ENCODE measurements at places on chromosomes 3 and 15.

DNA sequence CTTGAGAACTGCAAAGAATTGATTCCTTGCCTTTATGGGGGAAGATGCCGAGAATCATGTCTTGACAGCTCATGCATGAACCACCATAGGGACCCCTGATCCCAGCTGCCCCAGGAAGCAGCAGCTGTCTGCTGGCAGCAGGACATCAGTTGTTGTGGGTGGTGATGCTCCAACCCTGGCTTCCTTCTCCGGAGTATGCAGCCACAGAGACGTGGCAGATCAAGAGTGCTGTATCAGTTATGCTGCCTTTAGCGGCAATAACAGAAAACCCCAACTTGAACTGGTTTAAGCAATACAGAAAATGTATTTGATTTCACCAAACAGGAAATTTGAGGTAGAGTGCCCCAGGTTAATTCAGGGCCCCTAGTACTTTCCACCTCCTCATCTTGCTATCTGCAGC, 92.2 kb upstream of the TNFAIP8L3 start:
- no peak for DNase-seq

GRCh38 chr3:135500034-135500433, 465.5 kb upstream of the PPP2R3A start:
- no peak for DNase-seq

GRCh38 chr3:154743418-154743817, 313.4 kb upstream of the GPR149 start:
- DNase-seq, result no peak

DNA sequence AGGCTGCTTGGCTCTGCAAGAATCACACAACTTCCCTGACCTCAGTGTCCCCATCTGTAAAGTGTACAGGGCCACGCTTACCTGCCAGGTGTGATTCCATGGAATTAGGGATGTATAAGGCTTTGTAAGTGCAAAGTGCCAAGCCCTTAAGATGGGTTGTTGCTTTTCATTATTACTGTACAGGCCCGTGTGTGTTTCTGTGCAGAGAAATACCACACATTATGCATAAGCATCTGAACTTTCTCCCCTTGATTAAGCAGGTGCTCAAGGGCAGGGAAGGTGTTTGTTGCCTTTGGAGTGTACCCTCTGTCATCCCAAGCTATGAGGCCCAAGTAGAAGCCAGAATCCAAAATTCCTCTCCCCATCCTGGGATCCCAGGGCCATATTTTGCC, 13.6 kb upstream of the HRH1 start:
- DNase-seq, result no peak

GRCh38 chr15:62112616-62113593, 46.1 kb downstream of the C2CD4A start:
- no peak for DNase-seq

- no peak for DNase-seq
Measured at GRCh38 chr15:80864666-80865065, 85.5 kb downstream of the CEMIP start.

- DNase-seq, result peak; percentile 60
Measured at GRCh38 chr15:90482124-90483011, 47.4 kb upstream of the CRTC3 start.

- peak; percentile 74 for DNase-seq
Measured at GRCh38 chr15:66603301-66604179, 37.7 kb upstream of the LCTL start.

- no peak for DNase-seq
Measured at GRCh38 chr3:12670365-12671119, 6.6 kb upstream of the RAF1 start.

GRCh38 chr3:55719508-55719907, 232.4 kb upstream of the WNT5A start:
- DNase-seq, result peak; percentile 25

DNA sequence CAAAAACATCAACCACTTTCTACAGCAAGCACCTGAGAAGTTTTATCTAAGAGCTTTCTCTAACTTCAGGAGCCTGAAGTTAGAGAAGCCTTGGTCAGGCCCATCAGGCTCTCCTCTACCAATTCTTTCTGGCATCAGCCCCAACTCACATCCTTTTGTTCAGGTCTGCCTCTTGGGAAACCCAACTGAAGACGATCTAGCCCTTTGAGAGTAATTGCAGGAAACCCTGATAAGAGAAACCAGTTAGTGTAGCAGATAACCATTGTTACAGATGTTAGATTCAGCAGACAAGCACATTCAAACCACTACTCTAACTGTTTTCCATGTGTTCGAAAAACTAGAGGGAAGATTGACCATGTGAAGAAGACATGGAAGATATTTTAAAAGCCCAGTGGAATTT, 27.0 kb upstream of the DYNC1LI1 start:
- DNase-seq, result no peak

GRCh38 chr3:109851854-109852253, 514.5 kb upstream of the DPPA4 start:
- no peak for DNase-seq

GRCh38 chr3:171784387-171784786, 25.9 kb downstream of the PLD1 start:
- no peak for DNase-seq
